ENCODE measurements at places on chromosomes 6 and 20.

DNA sequence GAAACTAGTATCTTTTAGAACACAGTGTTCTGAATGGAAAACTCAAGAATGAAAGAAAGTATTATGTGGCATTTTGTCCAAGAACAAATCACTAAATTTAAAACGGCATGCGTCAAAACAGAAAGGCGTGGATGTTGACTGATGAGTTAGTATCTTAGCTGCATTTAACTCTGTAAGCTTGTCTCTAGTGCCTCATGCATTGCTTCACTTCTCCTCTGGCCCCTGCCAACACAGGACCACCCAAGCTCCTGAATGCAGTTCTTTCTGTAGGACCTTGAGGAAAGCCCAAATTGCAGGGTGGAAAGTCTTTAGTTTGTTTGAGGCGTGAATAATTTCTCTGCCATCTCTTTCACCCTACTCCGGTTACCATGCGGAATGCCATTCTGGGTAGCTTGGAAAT, 632.2 kb downstream of the COL12A1 start:
- no peak for DNase-seq
- H3K27me3 ChIP-seq: no peaks in the 10 kb centered on the region
- H3K4me1 ChIP-seq: no peaks in the 10 kb centered on the region
- no peak overlapping the region for H3K4me3 ChIP-seq
- H3K36me3 ChIP-seq: no peaks in the 10 kb centered on the region

- H3K4me1 ChIP-seq: peaks cover 3% of the 10 kb centered on the region
- H3K27me3 ChIP-seq: no peaks in the 10 kb centered on the region
- no peak overlapping the region for H3K27ac ChIP-seq
These were observed 392.9 kb upstream of the IMPG1 start for GRCh38 chr6:76465410-76465809.

DNA sequence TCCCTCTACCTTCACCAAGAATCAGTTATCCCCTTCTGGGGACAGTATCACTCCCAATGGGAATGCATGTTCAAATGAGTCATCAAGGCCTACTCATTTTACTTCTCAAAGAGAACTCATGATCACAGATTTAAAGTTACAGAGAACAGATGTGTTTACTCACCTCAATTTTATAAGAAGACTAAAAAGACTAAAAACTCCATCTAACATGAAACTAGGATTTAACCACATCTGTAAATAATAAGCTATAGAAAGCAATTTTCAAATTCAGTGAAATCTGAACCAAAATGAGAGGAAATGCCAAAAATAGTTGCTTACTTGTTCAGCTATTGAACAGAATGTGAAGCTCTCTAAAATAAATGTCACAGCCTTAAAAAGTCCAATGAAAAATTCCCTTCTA, 300.1 kb upstream of the KCNQ5 start:
- no peak overlapping the region for H3K4me3 ChIP-seq
- no peak for DNase-seq
- H3K27ac ChIP-seq: no peak overlapping the region
- no peaks in the 10 kb centered on the region for H3K4me1 ChIP-seq
- H3K36me3 ChIP-seq: no peaks in the 10 kb centered on the region

DNA sequence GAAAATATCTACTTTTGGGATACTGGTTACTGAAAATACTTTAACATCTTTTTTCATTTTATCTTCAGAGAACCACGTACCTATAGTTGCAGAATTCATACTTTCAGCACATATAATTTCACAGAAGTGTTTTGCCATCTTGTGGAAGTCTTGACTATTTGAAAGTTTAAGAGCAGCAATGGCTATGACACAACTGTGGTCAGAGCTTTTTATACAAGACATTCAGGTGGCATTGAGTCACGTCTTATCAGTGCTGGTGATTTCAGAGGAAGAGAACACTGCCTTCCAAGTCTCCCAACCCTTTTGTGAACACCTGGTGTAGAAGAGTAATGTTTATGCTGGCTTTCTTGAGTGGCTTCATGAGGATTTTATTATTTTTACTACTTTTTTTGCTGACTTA, 171.6 kb downstream of the ARID1B start:
- peaks cover 24% of the 10 kb centered on the region for H3K4me1 ChIP-seq
- no peak for DNase-seq
- H3K27me3 ChIP-seq: no peaks in the 10 kb centered on the region
- H3K36me3 ChIP-seq: no peaks in the 10 kb centered on the region
- H3K4me3 ChIP-seq: no peak overlapping the region
- H3K27ac ChIP-seq: no peak overlapping the region

- H3K27ac ChIP-seq: no peak overlapping the region
- no peak overlapping the region for H3K4me3 ChIP-seq
- peaks cover 14% of the 10 kb centered on the region for H3K36me3 ChIP-seq
These were observed 29.9 kb downstream of the FBXO30 start for GRCh38 chr6:145784683-145785082.

DNA sequence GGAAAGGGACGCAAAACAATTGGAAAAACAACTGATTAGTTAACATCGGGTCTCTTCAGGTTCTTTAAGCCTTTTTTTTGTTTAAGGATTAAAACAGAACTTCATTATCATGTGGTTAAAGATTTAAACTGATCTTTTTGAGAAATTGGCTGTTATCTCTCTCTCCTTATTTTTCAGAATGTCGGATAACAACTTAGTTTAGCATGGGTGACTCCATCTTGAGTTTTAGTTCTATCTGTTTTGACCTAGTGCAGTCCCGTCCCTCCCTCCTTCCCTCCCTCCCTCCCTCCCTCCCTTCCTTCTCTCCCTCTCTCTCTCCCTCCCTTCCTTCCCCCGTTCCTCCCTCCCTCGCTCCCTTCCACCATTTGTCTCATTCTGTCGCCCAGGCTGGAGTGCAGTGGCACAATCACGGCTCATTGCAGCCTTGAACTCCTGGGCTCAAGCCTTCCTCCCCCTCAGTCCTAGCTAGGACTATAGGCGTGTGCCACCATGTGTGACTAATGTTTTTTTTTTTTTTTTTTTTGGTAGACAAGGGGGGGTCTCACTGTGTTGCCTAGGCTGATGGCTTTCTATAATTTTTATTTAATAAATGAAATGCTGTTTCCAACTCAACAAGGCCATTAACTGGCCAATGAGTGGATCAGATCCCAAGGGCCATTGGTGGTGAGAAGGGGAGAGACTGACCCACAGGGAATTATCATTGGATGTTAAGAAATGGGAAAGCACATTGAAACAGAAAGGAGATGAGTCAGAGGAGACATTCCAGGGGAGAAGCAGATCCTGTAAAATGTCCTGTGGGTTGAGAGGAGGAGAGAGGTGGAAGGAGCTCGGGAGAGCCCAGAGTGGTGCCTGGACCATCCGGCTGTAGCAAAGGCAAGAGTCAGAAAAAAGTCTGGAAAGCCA, 13.6 kb downstream of the BAK1 start:
- H3K27ac ChIP-seq: no peak overlapping the region
- H3K27me3 ChIP-seq: no peaks in the 10 kb centered on the region
- no peak overlapping the region for H3K4me3 ChIP-seq
- no peaks in the 10 kb centered on the region for H3K36me3 ChIP-seq
- no peak for DNase-seq

All from H9 (cell line).